ENCODE measurements at places on chromosomes 16 and 17. TPM values are rescaled to one million over a fixed set of nuclear protein-coding genes. Genes with fewer than 3 reads are reported as not detected.

CHD9NB gene
- 4.1 TPM for total RNA-seq

GRCh38 chr16:88384222-88385111, 1.7 kb downstream of the ZNF469 start:
- DNase-seq: no peak

CAMKK1 gene
- total RNA-seq: 2.9 TPM

- no peak for DNase-seq
These were observed 113.8 kb upstream of the SMURF2 start for GRCh38 chr17:64775701-64776570.

DNA sequence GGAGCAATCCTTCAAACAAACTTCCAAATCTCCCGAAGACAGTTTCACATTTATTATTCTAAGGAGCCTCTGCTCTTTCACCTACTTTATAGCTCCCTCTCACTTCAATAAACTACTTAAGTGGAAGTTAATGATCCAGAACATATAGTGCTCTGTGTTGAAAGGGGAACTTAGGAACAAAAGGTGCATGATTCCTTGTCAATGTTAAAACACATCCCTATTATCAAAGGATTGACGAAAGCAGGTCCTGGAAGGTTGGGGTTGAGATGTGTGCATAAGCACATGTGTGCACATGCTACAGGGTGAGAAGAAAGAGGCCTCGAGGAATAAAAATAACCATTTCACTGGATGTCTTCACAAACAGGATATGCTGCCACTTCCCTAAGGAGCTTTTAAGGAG, 170.3 kb downstream of the SLC39A11 start:
- no peak for DNase-seq

DNA sequence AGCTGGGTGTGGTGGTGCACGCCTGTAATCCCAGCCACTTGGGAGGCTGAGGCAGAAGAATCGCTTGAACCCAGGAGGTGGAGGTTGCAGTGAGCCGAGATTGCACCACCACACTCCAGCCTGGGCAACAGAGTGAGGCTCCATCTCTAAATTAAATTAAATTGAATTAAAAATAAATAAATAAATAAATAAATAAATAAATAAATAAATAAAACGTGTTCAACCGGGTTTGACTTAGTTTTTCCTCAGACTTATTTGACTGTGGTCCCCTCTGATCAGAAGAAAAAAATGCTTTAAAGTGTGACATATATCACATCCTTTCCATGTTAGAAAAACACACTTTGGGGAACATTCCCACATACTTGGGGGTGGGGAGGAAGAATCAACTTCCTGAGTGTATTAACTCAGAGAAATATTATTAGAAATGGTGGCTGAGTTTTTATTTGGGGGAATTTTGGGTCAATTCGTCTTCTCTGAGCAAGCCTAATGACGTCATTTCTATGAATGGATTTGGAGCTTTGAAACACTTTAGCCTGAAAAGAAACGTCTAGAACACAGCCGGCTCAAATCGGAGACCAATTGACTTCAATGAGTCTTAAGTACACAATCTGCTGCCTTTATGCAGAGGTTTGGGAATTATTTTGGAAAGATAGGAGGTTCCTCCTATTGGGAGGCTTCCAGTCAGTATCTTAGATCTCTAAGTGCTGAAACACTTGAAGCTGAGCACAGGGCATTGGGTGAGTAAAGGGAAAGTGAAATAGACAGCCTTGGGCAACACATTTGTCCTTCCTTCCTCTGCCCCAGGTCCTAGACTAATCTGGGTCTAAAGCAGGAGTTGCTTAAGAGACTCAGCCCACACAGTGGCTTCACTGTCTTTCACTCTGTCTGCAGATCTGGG, 132.6 kb downstream of the PITPNC1 start:
- DNase-seq: no peak

GRCh38 chr17:66429680-66430079, 127.3 kb downstream of the PRKCA start:
- no peak for DNase-seq

DNA sequence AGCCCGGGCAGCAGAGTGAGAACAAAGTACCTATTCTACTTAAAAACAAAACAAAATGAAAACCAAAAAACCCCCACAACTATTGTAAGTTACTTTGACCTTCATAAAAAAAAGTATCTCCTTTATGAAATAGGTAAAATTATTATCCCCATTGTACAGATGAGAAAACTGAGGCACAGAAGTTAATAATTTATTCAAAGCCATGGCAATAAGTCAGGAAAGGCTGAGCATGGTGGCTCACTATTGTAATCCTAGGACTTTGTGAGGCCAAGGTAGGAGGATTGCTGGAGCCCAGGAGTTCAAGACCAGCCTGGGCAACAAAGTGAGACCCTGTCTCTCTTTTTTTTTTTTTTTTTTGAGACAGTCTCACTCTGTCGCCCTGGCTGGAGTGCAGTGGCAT, 30.5 kb downstream of the FCSK start:
- no peak for DNase-seq

DNA sequence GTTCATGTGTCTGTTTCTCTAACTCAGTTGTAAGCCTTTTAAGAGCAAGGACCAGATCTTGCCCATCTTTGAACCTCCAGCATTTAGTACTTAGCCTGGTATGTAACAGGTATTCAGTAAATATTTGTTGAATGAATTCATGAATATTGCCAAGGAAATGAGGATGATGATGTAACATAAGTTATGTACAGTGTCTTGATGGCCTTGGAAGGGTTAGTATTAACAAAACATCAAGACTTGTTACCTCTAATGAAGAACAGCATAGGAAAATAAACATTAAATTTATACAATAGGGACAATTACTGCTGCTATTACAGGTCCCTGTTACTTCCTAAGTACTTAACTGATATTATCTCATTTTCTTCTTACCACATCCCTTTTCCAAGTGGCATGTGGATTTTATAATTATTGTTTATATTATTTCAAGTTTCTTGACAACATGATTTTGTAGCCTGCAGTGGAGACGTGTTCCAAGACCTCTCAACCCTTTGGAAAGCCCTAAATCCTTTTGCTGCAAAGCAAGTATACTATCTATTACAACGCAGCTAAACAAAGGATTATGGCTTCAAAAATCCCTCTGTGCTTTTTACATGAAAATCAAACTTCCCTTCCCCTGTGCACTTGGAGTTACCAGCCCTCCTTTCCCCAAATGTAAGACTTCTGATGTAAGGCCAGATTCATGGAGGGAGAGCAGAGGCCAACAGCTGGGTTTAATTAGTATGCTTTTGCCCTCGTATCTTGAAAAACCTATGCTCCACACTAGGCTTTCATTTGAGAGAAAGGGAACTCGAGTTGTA, 77.4 kb upstream of the SMIM36 start:
- no peak for DNase-seq

GRCh38 chr16:554640-555365, 5.4 kb upstream of the PRR35 start:
- no peak for DNase-seq

- peak; percentile 77 for DNase-seq
These were observed 28.0 kb downstream of the NXN start for GRCh38 chr17:951325-952132.

- DNase-seq: no peak
These were observed 16.1 kb upstream of the SREBF1 start for GRCh38 chr17:17852930-17853329.

DNA sequence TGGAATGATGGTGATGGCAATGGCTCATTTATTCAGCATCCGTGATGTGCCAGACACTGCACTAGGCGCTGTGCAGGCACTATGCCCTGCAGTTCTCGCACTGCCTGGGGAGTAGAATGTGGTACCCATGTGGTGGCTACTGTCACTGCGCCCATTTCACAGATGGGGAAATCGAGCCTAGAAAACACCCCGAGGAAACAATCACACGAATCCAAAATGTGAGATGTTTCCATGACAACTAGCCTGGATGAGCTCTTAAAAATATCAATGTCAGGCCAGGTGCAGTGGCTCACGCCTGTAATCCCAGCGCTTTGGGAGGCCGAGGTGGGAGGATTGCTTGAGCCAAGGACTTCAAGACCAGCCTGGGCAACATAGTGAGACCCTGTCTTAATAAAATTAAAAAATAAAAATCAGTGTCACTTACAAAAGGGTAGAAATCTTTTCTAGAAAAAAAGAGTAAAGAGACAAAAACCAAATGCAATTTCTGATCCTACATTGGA, 57.9 kb upstream of the TNRC6A start:
- DNase-seq: no peak
